ENCODE measurements at places on chromosomes 5 and 9.
A peak's percentile ranks its signal among the peaks of the same experiment; 100 is the strongest.

DNA sequence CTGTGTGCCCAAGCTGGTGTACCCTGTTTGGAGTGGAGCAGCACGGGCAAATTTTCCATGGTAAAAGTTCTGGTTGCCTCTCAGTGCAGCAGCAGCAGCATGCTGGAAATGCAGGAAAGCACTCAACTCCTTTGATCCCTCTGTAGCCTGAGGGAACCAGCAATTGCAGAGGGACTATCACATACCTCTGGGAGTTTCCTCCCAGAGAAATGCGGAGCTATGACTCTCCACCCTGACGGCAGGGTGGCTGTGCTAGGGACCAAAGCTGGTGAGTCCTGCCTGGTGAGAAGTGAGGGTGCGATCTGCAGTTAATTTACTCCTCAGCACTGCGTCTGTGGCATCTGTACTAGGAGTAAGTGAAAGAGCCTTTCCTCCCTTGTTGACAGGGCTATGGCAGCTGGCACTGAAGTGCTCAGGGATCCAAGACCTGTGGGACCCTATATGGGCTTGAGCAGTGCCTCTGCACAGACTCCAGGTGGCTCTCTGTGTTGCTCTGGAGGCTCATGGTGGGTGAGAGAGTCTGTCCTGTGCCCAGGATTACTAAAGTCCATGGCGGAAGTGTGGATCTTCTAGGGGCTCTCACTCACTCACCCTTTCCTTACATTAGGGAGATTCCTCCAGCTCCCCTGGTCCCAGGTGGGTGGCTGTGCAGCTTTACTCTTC, 601.2 kb upstream of the TYRP1 start:
- DNase-seq: no peak

- DNase-seq: no peak
Observed at GRCh38 chr9:134373269-134373668, 47.0 kb downstream of the RXRA start.

- no peak for DNase-seq
Observed at GRCh38 chr9:124550072-124550471, 42.9 kb upstream of the NR5A1 start.

DNA sequence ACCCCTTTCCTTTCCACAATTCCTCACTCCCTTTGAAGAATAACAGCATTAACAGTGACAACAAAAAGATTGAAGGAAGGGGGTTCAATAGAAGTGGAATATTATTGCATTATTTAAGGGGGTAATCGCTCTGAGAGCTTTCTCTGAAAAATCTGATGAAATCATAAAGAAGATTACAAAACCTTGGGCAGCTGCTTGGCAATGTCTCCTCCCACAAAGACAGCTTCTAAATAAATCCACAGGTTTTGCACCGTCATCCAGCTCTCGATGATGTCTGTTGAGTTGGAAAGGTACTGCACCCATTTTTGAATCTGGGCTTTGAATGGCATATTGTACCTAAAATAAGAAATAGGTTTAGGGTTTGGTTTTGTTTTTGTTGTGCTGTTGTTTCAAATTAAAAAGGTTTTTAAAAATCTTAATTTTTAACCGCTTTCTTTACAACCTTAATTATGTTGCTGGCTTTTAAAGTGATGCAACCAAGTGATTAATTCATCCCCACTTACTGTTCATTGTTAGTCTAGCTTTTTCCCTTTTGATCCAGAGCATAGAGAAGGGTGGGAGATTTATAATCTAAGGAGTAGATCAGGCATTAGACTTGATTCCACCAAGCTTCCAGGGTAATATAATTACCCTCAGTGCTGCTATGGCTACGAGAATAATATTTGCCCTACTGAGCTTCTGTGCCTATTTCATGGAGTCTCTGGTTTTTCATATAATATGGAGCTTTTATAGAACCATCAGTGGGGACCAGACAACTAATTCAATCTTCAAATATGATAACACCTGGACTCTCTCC, 85.0 kb downstream of the DNAH5 start:
- DNase-seq: no peak

- no peak for DNase-seq
Observed at GRCh38 chr5:112935675-112936074, 13.6 kb upstream of the REEP5 start.

DNA sequence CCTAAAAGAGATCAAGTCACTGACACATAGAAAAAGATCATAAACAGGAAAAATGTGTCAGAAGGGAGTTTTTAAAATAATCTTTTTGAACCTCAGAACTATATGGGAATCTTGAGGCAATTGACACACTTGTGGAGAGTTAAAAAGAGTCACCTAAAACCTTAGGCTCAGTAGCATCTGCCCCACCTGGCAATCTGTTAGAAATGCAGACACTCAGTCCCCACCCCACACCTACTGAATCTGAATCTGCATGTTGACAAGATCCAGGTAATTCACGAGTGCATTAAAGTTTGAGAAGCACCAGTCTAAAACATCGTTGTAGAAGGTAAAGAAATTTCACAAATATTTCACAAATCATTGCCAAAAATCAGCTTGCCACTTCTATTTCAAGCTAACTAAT, 388.3 kb downstream of the NR2F1-AS1 start:
- DNase-seq: no peak

DNA sequence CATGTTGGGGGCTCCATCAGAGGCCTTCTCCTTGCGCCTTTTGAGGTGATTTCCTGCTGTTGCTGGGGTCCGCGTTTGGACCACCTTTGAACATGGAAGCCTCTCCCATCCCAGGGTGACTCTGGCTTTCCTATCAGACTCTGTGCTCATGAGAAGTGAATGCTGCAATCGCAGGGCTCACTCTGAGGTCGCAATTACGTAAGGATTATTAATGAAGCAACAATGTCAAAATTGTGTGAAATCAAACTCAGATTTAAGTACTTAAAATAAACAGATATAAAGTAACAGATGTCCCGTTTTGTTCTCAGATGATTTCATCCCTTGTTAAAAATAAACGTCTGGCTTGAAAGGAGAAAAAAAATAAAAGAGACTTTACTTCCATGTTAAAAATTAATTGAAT, 634.2 kb downstream of the BNC2 start:
- DNase-seq: no peak

DNA sequence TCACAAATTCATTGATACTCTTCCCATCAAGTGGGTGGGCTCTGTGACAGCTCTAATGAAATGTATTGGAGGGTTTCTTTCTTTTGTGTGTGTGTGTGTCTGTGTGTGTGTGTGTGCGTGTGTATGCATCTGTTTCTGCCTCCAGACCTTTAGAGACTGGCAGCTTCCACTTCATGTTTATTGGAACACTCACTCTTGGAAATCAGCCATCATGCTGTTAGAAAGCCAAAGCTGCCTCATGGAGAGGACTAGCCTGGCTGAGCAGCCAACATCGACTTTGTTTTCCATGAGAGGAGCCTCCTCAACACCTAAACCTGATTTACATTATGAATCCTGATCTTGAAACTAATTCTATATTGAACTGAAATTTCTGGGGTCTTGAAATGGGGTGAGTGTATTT, 128.5 kb upstream of the FAM174A start:
- DNase-seq: no peak

DNA sequence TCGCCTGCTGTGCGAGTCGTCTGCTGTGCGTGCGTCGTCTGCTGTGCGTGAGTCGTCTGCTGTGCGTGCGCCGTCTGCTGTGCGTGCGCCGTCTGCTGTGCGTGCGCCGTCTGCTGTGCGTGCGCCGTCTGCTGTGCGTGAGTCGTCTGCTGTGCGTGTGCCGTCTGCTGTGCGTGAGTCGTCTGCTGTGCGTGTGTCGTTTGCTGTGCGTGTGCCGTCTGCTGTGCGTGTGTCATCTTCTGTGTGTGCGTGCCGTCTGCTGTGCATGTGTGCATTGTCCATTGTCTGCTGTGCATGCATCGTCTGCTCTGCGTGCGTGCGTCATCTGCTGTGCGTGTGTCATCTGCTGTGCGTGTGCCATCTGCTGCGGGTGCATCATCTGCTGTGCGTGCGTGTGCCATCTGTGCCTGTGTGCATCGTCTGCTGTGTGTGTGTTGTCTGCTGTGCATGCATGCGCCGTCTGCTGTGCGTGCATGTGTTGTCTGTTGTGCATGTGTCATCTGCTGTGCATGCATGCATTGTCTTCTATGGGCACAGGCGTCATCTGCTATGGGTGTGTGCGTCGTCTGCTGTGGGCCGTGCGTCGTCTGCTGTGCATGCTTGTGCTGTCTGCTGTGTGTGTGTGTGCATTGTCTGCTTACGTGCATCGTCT, 68.6 kb upstream of the IRX4 start:
- DNase-seq: no peak

DNA sequence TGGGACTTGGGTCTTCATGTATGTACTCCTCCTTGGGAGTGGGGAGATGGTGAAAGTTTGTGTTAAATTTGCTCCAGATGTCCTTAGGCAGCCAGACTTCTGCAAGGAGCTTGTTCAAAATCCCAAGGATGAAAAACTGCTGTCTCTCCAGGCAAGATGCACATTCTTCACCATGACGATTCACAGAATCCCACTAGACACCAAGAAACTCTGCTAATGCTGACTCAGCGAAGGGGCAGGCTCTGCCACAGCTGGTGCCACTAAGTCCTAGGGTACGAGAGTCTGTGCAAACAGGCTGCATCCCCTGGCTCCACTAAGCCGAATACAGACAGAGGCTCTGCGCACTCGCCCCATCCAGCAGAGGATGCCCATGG, 71.1 kb downstream of the OLFM1 start:
- no peak for DNase-seq

DNA sequence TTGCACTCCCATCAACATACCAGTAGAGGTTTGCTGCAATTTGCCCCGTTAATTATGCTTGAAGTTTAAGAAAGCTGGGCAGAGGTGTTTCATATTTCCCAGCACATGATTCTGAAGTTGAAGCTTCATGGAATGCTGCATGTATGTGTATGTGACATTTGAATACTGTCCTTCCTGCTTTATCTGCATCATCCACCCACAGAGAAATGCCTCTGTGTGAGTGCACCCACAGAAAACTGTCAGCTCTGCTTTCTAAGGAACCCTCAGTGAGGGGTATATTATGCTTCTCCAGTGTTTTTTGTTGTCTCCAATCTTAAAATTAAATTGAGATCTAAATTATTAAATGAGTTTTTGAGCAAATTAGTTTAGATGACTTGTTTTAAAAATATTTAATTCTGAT, 358.1 kb upstream of the PIK3R1 start:
- DNase-seq: no peak

- DNase-seq: no peak
Observed at GRCh38 chr5:39779831-39780230, 355.1 kb upstream of the DAB2 start.

- DNase-seq: no peak
Observed at GRCh38 chr5:138011991-138012390, 20.9 kb downstream of the FAM13B start.

DNA sequence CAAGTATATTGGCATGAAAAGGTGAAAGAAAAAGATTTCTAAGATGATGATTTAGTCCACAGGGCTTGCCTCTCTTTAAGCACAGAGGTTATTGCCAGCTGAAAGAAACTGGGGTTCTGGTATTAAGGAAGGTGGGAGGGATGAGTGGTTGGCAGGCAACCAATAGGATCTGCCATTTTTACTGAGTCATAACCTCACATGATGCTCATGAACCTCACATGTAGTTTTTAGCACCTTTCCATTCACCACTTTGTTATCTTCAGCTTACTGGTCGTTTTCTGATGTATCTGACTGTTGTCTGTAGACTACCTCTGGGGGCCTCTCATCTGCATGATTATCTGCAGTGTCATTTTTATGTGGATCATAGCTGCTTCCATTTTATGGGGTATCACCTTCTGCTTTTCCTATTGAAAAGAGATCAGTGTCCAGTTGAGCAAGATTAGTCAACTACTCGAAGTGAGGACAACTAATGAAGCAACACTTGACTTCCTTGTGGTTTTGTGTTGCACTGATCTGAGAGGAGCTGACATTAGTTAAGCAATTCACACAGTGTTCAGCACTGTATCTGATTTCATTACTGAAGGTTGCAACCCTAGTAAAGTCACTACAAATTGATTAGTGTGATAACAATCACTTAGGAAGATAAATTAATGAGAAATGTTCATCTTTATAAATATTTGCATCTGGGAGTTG, 186.3 kb downstream of the SGCD start:
- DNase-seq: no peak

GRCh38 chr9:113516840-113517577, 53.5 kb downstream of the RGS3 start:
- DNase-seq: peak; percentile 37

DNA sequence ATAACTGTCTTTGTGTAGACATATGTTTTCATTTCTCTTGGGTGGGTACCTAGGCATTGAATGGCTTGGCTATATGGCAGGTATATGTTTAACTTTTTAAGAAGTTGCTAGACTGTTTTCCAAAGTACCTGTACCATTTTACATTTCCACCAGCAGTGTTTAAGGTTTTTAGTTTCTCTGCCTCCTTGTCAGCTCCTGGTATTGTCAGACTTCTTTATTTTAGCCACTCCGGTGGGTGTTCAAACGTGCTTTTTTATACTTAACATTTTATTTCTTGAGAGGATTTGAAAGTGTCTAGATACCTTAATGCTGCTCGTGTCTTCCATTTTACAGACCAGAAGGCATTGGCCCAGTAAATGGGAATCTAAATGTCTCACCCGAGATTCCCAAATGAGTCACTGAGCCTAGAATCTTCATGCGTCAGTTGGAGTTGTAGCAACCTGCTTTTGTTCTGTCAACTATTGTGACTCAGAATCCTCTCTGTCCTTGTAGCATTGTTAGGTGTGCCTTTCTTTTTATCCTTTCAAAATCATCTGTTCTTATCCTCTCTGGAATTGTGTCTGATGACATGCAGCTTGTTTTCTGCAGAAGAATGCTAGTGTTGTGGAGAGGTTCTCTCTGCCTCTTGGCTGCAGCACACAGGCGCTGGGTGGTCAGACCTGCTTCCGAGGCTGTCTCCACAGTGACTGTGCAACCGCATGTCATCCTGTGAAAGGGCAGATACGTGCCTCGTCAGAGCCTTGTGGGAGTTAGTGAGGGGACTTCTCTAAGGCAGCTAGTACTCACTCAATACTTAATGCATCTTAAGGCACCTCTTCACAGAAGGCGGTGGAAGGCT, 291.8 kb downstream of the AOPEP start:
- DNase-seq: no peak

GRCh38 chr5:172939611-172940267, 19.5 kb upstream of the RPL26L1 start:
- DNase-seq: no peak

DNA sequence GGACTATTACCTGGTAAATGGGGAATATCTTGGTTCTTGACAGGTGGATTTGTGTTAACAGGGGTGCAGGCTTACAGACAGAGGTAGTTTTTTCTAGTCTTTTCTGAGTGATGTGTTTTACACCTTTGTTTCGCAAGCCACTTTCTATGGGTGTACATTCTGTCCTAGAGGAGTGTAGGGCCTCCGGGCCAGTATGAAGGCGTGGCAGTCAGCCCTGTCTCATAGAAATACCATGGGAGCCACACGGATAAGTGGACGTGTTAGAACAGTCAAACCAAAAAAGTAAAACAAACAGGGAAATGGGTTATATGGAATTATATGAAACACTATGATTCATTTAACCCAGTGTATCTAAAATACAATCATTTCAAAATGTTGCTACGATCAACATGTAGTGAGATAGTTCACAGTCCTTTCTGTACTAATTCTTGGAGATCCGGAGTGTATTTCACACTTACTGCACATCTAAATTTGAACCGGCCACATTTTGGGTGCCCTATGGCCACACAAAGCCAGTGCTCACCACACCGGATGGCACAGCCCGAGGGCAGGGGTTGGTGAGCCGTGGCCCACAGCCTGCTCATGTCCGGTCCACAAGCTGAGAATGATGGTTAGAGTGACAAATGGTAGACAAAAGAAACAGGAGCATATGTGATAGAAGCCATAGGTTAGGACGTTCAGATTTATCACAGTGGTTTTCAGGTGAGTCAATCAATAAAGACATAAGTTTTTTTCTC, 80.1 kb upstream of the IRX4 start:
- DNase-seq: no peak

GRCh38 chr5:119527351-119527750, 75.1 kb downstream of the HSD17B4 start:
- DNase-seq: no peak

- DNase-seq: no peak
Observed at GRCh38 chr9:12889402-12890106, 114.7 kb downstream of the LURAP1L start.

Measured in stimulated activated CD4-positive, alpha-beta T cell treated with anti-CD3 and anti-CD28 coated beads, TNF-alpha, amount 100 ng/mL, for 1 hour (primary cell).